ENCODE measurements at places on chromosomes 16 and 17. TPM values are rescaled to one million over a fixed set of nuclear protein-coding genes. Genes with fewer than 3 reads are reported as not detected.

GPRC5B gene
- total RNA-seq: 27.9 TPM

KCNG4 gene
- not detected for total RNA-seq

SOX8 gene
- total RNA-seq: 1.5 TPM

RRAD gene
- 10.9 TPM for total RNA-seq

KCNH6 gene
- not detected for total RNA-seq

ARL5C gene
- not detected for total RNA-seq

CALB2 gene
- total RNA-seq: 6.6 TPM
